ENCODE measurements at places on chromosomes 2 and 18. TPM values are rescaled to one million over a fixed set of nuclear protein-coding genes. Genes with fewer than 3 reads are reported as not detected.

DNA sequence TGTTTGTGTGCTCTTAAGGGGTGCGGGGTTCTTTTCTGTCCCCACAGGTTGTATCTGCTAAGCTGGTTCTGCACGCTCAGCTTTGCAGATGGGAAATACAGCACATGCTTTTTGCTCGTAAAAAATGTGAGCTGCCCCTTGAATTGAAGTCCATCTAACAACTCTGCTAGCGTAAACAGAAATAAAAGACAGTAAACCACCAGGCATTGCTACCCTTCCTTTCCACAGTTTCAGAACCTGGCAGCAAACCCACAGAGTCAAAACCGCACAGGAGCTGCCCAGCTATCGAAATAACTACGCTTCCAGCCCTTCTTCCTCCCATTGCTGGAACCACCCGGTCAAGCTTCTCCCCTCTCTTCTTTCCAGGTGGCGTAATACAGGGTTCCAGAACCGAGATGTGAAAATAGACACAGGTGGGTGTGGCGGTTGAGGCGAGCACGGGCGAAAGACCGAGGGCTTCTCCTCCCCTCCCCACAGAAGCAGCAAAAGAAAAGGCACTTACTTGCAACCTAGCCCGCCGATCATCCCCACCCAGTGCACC, 479 bp downstream of the SCN9A start:
- DNase-seq, result no peak

The CYTIP gene
- total RNA-seq, result 30.7 TPM

The CRYGD gene
- total RNA-seq, result not detected

The GPR45 gene
- total RNA-seq, result not detected

Measured in stomach (tissue), 19 donors.